ENCODE measurements at places on chromosomes 4 and X.
A peak's percentile ranks its signal among the peaks of the same experiment; 100 is the strongest.

GRCh38 chrX:114583646-114584374 lies at the start of gene HTR2C:
Gene HTR2C (plus strand): TSS chrX:114584086. CDS start chrX:114726937, 142,851 bp downstream.
- no peak for DNase-seq

DNA sequence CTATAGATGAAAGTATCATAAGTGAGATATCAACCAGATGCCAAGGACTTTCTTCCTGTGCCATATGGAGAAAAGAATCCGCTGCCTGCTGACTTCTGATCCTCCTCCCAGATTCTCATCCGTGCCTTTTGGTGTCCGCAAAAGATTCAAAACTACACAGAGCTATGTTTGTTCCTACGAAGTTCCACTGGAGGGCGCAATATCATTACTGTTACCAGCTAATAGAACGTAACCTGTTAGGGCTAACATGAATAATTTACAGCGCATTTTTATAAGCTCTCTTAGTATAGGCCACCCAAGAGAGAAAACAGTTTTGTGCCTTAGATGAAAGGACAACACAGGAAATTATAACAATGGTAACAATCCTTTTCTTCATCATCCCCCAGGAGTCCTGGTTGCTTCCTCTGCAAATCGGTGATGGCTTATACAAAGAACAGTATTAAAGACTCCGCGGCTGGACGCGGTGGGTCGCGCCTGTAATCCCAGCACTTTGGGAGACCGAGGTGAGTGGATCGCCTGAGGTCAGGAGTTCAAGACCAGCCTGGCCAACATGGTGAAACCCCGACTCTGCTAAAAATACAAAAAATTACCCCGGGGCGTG lies 22.8 kb upstream of the CENPVL3 start:
- no peak for DNase-seq

- DNase-seq, result peak; percentile 52
Observed at GRCh38 chrX:149512225-149512885, 7.2 kb upstream of the IDS start.

GRCh38 chrX:105052926-105053325 lies 167.6 kb downstream of the TEX13A start:
- DNase-seq, result no peak

All from stimulated activated CD4-positive, alpha-beta T cell treated with anti-CD3 and anti-CD28 coated beads, Interleukin-2, amount 100 ng/mL, for 24 hours (primary cell).